ENCODE measurements at places on chromosomes 1 and 21.

GRCh38 chr1:201084295-201084694, 27.9 kb downstream of the CACNA1S start:
- DNase-seq: no peak

GRCh38 chr1:45792744-45793143, 10.7 kb upstream of the MAST2 start:
- DNase-seq: no peak

GRCh38 chr1:85452948-85453347, 12.0 kb downstream of the DDAH1 start:
- no peak for DNase-seq

DNA sequence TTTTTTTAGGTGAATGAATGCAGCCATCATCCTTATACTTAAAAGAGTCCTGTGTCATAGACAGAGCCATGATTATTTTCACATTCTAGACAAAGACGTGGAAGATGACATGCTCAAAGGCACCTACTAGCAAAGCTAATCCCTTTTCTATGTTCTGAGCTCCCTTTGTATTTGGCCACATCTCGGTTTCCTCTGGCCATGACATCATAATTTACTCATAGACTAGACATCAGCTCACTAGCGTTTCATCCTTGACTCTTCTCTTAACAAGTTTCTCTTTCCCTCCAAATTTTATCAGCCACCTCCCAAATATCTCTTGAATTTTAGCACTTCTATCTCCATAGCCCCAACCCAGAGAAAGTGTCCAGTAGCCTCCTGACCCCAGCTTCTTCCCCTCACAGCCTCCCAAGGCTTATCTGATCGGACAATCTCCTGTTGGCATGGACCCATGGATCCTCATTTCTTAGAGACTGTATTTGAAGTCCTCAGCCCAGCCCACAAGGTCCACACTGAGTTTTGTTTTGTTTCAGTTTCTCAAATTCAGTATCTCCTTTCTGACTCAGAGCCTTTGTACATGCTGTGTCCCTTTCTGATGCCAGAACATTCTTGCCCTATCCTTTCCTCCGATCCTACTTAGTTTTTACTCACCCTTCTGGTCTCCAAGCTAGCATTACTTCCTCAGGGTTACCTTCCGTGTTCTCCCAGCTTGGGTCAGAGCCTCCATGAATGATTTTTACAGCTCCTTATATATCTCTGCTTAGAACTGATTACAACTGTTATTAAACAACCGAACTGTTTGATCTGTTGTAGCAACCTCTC, 33.0 kb upstream of the EPS8L3 start:
- no peak for DNase-seq

DNA sequence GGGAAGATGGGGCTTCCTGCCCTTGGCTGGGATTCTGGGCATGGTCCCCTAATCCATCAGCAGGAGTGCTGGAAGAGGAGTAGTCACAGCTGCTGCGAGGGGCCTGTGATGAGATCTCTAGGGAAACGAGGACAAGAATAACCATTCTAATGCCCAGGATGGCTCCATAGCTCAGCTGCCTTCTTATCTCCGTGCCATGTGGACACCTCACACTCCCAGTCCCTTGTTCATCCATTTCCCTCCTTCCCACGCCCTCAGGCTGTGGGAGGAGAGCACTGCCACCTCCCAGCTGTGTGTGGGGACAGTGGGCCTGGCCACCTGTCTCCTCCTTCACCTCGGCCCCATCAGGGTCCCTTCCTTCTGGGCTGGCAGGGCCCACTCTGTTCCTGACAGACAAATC, 16.1 kb upstream of the ETV3 start:
- no peak for DNase-seq

- DNase-seq: no peak
Measured at GRCh38 chr1:234466945-234467344, 12.0 kb downstream of the TARBP1 start.

DNA sequence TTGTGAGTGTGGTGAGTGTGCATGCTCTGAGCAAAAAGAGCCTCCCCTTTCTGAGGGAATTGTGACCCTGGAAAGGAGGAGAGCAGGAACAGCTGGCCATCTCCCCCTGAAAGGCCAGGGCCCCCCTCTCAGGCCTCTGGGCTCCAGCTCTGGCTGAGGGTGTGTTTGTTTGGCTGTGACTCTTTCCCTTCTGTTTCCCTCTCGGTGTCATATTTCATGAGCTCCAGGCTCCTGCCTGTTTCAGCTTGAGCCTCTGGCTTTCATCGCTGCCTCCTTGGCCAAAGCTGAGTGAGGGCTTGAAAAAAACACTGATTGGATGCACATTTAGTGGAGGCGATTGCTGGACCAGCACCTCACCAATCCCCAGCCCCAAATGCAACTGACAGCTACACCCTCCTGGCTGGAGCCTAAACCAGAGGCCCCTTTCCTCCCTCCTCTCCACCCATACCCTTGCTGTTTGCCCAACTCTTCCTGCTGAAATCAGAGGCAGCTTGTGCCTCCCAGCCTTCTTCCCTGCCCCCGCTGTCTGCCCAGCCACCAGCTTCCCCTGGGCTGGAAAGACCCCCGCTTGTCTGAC, 64.1 kb downstream of the DDR2 start:
- DNase-seq: peak; percentile 49

DNA sequence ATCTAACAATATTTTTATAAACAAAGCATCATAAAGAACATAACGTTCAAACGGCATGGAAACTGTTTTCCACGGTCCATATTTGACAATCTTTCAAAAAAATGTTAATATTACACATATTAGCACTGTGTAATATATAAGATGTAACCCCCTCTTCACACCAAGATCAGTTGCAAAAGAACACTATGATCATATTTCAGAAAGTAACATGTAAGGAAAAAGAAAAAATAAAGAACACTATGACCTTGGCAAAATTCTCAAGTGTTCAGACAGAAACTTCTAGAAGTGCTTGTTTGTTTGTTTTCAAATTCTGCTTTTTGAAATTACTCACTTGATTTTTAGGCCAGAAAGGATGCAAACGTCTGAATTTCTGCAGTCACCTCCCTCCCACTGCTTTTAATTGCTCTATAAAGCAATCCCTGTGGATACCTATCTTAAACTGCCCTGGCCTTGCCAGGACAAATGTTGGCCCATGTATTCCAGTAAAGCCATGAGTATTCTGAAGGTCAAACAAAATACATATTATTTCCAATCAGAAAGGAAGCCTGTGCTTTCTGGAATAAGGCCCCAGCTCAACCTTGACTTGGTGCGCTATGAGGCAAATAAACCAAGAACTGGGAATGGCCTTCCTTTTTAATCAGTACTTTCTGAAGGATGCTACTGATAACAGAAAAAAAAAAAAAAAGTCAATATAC, 68.6 kb downstream of the TGFBR3 start:
- DNase-seq: no peak

DNA sequence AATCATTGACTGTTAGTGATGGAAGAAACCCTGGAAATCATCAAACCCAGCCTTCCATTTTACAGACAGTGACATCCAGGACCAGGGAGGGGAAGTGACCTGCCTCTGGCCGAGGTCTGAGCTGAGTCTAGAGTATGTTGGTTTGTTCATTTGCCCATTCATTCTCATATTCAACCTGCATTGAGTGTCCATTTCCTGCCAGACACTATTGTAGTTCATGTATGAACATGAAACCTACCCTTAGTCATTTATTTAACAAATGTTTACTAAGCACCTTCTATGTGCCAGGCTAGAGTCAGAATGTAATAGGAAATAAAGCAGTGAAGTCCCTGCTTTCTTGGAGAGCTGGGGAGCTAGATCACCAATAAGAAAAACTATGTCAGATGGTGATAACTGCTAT, 51.3 kb downstream of the KCND3 start:
- DNase-seq: no peak

- no peak for DNase-seq
Measured at GRCh38 chr1:87757676-87758075, 429.0 kb downstream of the LMO4 start.

DNA sequence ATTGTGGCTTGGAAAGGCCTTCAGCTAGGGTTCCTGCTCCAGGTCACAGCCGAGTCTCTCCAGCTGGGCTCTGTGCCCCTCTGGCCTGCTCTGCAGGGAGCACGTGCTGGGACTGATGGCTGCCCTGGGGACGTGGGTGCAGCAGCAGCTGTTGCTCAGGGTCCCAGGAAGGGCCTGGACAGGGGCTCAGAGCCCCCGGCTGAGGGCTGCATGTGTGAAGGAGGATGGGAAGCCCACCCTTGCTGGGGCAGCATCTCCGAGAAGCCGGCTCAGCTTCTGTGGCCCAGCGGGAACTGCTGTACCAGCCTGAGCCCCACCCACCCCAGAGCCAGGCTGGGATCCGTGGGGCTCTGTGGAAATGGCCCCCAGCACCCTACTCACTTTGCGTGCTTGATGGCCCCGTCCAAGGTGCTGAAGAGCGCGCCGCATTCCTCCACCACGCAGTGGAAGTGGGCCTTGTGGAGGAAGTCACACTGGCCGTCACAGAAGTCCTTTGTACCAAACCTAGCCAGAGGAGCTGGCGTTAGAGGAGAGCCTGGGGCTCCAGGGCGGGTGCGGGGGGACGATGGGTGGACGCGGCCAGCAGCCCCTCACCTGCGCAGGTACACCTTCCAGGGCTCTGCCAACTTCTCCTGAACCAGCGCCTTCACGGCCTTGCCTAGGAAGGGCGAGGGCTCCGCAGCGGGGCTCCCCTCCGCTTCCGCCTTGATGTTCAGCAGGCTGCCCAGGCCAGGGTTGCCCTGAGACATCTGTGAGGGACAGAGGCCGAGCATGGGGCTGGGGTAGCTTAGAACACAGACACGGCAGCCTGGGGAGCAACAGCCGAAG, 147.5 kb downstream of the CASZ1 start:
- DNase-seq: no peak

- DNase-seq: no peak
Measured at GRCh38 chr1:184096005-184096404, 44.5 kb downstream of the TSEN15 start.

DNA sequence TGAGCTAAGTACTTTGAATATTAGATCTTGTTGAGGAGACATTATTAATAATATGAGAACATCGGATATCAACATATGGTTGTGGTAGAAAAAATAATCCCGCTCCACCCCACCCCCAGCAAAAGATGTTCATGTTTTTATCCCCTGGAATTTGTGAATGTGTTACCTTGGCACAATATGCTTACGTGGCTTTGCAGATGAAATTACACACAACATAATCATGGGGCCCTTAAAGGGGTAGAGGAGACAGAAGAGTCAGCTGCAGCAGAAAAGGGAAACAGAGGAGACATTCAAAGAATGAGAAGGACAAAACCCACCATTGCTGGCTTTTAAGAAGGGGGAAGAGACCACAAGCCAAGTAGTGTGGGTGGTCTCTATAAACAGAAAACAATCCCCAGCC, 104.1 kb downstream of the SEC16B start:
- no peak for DNase-seq

GRCh38 chr1:73673971-73674370, 524.0 kb downstream of the LRRIQ3 start:
- DNase-seq: no peak

DNA sequence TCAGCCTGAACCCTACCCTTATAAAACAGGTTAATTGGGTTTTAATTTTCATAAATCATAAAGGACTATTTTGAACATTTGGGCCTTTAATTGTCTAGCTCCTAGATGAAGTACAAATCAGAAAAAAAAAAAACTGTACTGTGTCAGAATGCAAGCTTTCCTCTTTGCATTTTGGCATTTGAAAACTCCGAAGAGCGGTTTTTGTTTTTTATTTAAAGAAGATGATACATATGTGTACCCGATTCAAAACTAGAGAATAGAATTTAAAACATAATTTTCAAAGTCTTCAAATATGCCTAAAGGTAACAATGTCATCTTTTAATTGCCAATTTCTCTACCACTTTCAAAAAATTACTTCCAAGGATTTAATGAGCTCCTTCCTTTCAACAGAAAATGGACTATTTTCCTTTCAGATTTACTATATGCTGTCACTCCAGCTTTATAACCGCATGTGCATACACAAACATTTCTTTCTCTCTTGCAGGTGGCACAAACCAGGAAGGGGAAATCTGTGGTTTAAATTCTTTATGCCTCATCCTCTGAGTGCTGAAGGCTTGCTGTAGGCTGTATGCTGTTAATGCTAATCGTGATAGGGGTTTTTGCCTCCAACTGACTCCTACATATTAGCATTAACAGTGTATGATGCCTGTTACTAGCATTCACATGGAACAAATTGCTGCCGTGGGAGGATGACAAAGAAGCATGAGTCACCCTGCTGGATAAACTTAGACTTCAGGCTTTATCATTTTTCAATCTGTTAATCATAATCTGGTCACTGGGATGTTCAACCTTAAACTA, 33.7 kb downstream of the MRPL39 start:
- DNase-seq: no peak

DNA sequence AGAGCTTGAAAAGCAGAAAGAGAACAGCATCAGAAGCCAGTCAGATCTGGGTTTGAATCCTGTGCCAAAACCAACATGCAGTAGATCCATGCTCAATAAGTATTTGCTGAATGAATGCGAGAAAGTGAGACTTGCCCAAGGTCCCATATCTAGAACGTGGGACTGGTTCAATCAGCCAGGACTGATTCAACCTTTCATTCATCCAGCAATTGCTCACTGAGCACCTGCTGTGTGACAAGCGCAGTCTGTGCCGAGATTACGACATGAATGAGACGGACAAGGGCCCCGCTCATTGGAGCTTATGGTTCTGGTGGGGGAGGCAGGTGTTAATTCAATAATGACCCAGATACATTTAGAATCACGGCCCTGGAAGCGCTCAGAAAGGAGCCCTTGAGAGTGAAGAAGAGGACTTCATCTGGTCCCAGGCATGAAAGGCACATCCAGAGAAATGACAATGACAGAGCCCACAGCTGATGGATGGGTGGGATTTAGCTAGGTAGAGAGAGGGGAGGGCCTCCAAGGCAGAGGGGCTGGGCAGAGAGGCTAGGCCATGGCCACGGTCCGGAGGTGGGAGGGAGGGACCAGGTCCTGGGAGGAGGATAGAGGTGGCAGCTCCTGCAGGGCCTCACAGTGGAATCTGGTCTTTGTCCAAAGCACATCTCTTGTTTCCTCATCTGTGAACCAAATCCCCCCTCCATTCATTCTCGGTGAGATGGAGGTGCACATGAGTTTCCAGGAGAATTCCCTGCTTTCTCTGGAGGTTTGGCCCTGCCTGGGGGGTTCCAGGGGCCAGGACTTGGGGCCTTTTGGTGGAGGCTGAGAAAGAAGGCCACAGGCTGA, 4.2 kb upstream of the FAM131C start:
- no peak for DNase-seq

- DNase-seq: no peak
Measured at GRCh38 chr1:53732912-53733317, 6.0 kb downstream of the GLIS1 start.

DNA sequence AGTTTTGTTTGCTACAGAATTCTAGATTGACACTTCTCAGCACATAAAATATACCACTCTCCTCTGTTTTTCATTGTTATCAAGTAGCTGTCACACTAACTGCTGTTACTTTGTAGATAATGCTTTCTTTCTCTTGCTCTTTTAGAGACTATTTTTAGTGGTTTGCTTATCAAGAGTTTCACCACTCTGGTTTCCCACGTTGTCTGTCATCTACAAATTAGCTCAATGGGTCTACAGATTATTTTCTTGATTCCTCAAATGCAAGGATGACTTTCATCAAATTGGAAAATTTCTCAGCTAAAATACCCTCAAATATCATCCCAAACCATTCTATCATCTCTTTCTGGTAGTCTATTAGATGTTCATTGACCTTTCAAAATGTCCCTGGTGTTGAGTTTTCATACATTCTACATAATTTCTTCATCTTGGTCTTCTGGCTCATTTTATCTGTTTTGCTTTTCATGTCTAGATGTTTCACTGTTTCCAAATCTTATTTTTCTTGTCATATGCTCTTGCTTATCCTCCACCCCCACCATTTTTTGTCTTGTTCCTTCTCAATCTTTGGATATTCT, 122.5 kb downstream of the TRIM33 start:
- DNase-seq: no peak

- DNase-seq: peak; percentile 38
Measured at GRCh38 chr1:205791568-205792180, 16.4 kb upstream of the RAB29 start.

Measured in NCI-H1930 (cell line).